IMR-90 (cell line): ENCODE measurements at places on chromosomes 16 and 17. TPM values are rescaled to one million over a fixed set of nuclear protein-coding genes. Genes with fewer than 3 reads are reported as not detected.

The FOXF1 gene
- total RNA-seq: 2.7 and 4.2 TPM in 2 replicates

The MYCBPAP gene
- total RNA-seq: under 0.01 and 0.18 TPM in 2 replicates

The LRRC46 gene
- not detected in 2 replicates for total RNA-seq

The PYY gene
- total RNA-seq: not detected in 2 replicates

DNA sequence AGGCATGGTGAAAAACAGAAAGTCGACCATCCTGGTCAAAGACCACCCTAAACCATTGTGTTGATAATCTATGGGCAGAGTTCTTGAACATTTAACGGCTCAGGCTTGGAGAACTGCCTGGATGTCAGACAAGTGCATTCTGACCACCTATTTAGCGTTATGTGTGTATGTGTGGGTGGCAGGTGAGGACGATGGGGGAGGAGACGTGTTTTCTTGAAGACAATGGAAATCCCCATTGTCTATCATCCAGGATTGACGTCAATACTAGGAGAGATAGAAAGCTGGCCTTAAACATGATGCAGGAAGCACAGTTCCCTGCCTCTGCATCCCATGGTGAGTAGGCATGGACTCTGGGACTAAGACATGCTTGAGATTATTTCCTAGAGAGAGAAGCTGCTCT, 157.4 kb upstream of the MAF start:
- no peak for DNase-seq

DNA sequence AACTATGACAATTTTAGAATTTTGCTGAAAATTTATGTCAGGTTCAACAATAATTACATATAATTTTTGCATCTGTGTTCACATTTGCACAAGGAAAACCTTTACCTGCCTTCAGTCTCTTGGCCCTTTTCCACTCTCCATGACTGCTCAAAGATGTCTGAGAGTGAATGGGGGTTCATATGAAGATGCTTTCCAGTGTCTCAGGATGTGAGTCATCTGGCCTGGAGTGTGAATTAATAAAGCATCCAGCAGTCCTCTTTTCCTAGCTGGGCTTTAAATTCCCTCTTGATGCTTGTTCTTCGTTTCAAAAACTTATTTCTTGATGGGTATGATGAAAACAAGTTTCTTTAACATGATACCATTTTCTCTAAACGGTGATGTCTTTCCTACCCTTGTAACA, 99.9 kb downstream of the CDK5R1 start:
- DNase-seq: no peak
